ENCODE measurements at places on chromosomes 13 and 19.
A peak's percentile ranks its signal among the peaks of the same experiment; 100 is the strongest.

DNA sequence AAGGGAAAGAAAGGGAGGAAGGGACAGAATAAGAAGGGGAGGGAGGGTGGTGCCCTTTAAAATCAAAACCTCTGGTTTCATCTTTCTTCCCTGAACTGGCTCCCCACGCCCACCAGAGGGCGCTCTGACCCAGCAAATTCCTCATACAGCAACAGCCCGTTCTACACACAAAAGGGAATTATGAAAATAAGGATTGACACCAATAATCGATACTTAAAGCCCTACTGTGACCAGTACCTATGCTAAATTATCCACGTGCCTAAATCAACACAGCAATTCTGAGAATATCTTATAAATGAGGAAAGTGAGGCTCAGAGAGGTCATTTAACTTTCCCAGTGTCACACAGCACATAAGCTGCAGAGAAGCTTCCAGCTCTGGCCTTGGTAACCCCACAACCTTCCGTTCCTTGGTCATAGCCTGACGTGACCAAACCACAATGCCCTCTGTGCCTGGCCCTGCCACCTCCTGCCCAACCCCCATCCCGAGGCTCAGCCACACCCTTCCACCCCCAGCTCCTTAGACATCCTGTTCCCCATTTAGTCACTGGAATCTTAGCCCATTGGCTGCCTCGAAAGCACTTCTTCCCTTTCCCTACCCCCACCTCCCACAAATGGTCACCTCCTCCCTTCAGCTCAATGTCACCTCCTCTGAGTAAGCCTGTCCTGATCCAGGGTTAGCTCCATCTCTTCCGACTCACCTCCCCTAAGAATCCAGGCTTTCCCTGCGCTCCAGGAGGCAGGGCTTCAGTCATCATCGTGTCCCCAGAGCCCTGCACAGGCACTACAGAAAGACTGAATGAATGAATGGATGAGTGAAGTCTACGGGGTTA lies 34.2 kb upstream of the PNMA8B start:
- DNase-seq, result peak; percentile 65

DNA sequence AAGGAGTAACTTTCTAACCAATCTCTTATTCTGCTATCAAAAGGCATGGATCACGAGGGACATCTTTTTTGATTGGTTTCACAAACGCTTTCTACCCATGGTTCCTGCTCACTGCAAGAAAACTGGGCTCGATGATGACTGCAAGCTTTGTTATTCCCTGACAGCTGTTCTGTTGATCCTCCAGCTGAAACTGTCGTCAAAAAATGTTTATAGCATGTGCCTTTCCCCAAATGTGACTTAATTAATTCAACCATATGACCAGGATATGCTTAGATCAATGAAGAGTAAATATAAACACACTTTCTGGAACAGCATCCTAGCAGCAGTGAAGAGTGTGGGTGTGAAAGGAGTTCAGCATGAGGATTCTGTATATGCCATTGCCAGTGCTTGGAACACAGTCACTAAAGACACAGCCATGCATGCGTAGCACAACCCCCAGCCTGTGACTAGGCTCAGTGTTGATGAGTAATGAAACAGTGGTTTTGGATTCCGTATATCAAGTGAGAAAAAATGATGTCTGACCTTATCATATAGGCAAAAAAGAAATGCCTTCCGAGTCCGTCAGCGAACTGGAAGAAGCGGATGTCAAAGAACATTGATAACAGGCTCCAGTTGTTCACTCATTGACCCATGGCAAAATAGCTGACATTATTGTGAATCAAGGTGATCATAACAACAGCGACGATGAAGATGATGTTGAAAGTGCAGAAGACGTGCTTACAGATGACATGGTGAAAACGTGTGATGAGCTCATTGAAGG lies 347.4 kb downstream of the FGF9 start:
- DNase-seq, result no peak

- DNase-seq, result no peak
Observed at GRCh38 chr19:7851623-7852500, 21.8 kb downstream of the EVI5L start.

- DNase-seq, result no peak
Observed at GRCh38 chr13:111597191-111597611, 276.8 kb downstream of the TEX29 start.

DNA sequence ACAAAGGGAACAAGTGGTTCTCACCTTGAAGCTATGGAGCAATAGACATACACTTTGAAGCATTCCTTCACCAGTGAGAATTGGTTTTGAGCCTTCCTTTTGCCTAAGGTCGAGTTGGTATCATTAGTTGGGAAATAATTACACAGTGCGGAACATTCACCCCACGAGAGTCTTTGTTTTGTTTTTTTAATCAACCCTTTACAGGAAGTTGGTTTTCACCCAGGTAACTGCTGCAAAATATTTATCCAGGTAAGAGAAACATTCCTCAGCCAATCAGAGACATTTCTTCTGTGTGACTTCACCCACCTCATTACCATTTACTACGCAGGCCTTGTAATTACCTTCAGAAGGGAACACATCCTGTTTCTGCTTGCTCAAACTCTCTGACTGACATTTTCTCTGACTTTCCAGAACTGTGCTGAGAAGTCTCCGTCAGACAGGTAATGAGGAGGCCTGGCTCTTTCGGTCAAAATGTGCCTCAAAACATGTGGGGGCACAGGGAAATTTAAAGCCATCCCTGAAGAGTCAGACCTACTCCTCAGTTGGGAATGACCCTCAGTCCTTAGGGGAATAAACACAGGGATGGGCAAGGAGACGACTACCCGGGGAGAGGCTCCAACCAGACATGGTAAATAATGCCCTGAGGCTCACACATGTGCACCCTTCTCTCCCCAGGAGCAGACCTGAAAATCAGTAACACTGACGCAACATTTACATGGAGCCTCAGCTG lies 22.7 kb upstream of the SERP2 start:
- DNase-seq, result no peak

DNA sequence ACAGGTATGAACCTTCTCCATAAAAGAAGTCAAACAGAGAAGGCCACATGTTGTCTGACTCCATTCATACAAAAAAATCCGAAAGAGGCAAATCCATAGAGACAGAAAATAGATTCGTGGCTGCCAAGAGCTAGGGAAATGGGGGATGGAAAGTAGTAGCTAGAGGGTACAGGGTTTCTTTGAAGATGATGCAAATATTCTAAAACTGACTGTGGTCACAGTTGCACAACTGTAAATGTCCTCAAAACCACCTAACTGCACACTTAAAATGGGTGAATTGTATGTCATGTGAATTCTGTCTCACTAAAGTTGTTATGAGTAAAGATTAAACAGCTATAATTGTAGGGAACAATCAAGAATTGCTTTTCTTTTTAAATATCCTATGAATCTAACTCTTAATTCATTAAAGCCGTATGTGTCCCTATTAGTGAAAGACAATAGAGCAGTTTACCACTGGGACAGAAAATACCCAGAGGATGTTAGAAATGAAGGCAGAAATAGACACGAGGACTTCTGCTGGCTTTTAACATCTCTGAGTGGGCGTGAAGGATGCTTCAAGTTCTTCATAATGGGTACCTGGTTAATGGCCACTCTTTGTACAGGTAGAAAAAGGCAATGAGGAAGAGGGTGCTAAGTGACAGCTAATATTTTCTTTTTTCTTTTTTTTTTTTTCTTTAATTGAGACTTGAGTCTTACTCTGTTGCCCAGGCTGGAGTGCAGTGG lies 21.2 kb downstream of the INSR start:
- peak; percentile 49 for DNase-seq

- DNase-seq, result peak; percentile 52
Observed at GRCh38 chr13:66323745-66324347, 906.3 kb downstream of the PCDH9 start.

- peak; percentile 93 for DNase-seq
Observed at GRCh38 chr19:610801-611480, 21.3 kb downstream of the HCN2 start.

DNA sequence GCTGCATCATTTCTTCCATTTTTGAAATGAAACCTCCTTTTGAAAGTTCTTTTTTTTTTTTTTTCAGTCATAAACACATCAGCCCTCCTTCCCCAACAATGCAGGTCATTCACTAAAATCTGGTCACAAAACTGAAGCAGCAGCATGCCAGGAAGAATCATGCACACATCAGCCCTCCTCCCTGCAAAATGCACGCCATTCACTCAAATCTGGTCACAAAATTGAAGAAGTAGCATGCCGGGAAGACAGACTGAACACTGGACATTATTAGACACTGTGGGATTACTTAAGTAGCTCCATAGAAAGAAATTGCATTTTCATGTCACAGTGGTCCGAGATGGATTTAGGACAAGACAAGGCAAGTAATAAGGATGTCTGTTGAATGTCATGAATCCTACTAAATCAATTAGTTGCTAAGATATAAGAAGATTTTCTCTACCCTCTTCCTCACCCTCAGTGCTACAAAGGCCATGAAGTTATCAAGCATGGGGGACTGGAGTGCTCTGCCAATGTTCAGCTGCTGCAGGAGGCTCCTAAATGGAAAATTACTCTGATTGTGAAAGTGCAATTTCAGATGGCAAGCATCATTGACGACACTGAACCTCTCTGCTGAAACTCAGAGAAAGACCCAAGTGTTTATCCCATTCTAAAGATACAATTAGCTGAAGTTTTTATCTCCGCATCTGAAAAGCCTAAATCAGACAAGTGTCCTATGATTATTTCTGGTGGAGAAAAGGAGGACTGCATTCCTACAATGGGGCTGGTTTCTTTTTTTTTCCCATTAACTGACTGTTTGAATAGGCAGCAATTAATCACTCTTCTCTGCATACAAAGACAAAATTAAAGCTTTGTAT lies 913.2 kb downstream of the DIAPH3 start:
- DNase-seq, result no peak

- no peak for DNase-seq
Observed at GRCh38 chr13:111508902-111509509, 188.6 kb downstream of the TEX29 start.

All from fibroblast of upper back skin (primary cell).